ENCODE measurements at places on chromosomes 1 and 21.
A peak's percentile ranks its signal among the peaks of the same experiment; 100 is the strongest.

DNA sequence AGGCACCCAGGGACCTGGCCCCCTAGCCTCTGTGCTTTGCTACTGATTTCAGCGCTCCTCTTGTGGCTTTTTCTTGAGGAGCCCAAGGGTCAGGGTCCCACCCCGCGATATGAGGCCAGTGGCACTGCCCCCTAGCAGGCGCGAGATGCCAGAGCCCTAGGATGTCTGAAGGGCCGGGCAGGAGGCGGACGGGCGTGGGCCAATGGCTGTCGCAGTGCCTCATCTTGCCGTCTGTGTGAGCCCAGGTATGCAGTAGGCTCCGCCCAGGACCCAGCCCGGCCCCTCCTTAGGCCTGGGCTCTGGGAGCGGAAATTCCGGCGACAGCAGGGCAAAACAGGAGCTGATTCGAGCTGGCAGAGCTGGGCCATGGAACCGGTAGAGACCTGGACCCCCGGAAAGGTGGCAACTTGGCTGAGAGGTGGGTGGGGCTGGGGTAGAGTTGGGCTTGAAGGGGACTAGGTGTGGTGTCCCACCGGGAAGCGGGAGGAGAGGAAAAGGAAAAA, at the start of gene CNKSR1:
Gene CNKSR1 (plus strand): TSS at position 310 of the 503 bp plus-strand sequence. CDS start 57 bp downstream, at position 367.
- no peak for DNase-seq

DNA sequence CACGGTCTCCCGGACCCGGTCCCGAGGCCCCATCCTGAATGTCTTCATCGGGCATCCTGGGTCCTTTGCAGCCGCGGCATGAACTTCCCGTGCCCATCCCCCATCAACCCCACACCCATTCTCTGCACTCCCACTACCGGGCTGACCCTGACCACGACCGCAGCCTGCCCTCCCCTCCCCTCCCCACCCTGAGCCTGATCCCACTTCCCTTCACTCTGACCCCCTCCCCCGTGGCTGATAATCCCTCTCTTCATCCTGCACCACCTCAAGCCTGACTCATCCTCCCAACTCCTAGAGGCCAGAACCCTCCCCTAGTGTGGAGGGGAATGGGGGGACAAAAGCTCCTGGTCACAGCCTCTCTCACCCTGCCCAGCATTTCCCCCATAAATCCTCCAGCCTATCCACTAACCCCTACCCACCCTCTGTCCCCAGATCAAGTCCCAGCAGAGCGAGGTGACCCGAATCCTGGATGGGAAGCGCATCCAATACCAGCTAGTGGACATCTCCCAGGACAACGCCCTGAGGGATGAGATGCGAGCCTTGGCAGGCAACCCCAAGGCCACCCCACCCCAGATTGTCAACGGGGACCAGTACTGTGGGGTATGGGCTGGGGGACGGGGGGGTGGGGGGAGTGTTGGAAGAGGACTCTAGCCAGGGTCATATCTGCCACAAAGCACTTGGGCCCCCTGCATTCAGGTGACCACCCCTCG, 602 bp downstream of the SH3BGRL3 start:
- DNase-seq = no peak

GRCh38 chr1:62385923-62386322, 50.9 kb upstream of the USP1 start:
- no peak for DNase-seq

GRCh38 chr1:181417915-181418314, 65.4 kb upstream of the CACNA1E start:
- no peak for DNase-seq

DNA sequence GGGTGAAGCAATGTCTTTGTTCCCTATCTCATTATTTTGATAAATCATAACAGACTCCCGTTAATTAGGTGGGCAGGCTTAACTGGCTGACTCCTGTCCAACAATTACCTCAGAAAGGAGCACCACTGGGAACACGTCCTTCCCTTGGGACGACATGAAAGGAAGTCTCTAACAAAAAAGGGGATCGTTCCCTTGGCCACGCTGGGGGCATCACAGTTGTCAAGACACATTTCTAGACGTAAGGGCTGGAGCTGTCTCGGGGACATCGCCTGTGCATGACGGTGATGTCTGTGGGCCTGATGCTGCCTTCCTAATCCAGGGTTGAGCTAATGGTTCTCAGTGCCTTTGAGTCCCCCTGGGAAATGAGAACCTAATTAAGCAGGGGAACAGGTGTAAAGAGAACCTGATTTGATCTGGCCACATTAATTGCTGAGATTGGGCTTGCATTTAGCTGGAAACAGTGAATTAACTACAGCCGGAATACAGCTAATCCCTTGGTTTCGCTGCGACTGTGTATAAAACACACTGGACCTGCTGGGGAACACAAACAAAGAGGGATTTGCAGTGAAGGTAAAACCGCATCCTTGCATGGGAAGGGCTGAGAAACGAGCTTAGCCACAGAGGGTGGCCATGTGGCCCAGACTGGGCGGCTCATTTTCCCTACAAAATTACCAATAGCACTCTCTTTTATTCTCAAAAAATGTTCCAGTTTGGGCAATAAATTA, 111.8 kb downstream of the MRPS6 start:
- DNase-seq = no peak

DNA sequence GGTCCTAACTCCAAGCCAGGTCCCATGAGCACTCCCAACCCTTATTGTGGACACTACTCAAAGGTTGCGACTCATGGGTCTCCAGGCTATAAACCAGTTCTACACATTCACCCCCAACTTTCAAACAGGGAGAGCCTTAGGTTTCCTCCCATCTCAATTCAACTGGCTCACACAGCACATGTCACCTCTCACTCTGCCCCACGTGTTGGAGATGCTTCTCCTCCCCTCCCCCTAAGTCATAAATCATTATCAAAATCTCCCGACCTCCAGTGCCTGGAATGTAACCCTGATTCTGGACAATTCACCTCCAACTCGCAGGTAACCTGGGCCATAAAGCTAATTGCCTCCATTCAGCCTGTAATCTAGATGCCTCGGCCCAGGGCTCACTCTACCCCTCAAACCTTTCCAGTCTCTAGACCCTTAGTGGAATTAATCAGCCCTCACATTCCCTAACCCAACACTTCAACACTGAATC, 595 bp downstream of the AK2 start:
- DNase-seq = no peak

DNA sequence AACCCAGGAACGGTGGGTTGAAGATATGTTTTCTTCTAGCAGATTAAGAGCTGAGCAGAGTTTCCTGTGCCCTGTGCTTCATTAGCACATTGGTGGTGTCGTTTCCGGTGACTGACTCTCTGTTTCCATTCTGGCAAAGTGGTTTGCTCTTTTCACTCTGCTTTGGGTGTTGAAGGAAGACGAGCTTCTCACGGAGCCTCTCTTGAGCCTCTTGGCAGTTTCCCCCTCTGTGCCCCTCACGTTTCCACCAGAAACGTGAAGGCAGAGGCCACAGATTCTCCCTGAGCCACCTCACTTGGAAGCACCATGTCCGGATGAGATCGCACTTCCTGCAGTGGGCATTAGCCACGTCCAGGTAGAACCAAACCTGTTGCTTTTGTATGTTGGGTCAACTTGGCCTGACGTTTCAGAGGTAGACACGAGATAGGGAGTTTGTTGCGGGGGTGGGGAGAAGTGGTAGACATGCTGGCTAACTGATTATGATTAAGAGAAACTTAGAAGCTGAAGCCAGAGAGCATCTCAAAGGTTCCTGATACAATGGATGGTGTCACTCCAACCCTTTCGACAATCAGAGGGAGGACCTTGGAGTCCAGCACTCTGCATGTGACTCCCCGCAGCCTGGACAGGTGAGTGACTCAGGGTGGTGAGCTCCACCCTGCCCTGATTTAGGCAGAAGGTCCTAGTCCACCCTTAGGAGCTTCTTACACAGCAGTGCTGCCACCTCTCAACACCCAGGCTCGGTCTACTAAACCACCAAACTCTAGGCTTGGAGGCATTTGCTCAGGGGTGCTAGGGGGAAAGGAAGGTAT, at the start of gene LAX1:
Gene LAX1 (plus strand): TSS at position 155 of the 809 bp plus-strand sequence. CDS start 383 bp downstream, at position 538.
- peak; percentile 86 for DNase-seq

GRCh38 chr1:155093911-155094621, 15.4 kb downstream of the EFNA3 start:
- DNase-seq = peak; percentile 13

GRCh38 chr21:31159808-31160207, 121.5 kb upstream of the KRTAP19-8 start:
- no peak for DNase-seq

DNA sequence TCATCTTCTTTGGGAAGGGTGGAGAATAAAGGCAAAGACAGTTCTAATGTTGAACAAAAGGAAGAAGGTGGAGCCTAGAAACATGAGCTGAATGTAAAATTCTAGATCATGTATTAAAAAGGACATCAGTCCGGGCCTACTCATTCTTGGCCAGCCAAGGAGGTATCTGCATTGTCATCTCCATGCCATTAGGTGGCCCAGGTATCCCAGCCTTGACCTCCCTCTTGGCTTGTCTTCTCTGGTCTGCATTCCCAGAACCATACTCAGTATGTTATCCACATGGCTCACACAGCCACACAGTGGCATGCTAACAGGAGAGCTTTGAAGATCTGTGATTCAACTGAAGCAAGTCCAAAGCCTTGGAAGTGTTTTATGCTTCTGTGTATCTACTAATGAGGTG, 369.8 kb upstream of the KAZN start:
- DNase-seq = no peak

DNA sequence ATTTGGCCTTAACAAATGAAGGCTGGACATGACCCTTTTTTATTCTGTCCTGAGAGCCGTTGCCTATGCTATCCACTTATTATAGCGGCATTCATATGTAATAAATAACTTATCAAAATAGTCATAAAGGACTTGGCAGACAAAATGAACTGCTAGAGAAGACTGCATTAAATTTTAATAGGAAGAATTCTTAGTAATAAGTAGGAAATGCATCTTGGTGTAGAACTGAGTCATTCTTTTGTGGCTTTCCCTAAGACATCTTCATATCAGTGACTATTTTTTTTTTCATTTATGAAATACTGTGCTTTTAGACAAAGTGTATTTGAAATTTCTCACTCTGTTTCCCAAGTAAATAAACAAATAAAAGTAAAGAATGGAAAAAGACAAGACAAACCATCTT, 45.6 kb downstream of the PBX1 start:
- no peak for DNase-seq

- no peak for DNase-seq
Observed at GRCh38 chr1:22447621-22448111, 4.0 kb upstream of the ZBTB40 start.

- no peak for DNase-seq
Observed at GRCh38 chr1:38839363-38839762, 20.2 kb downstream of the RRAGC start.

GRCh38 chr1:203214871-203215270, 14.6 kb downstream of the CHIT1 start:
- DNase-seq = no peak

- DNase-seq = no peak
Observed at GRCh38 chr1:17919525-17920439, 164.6 kb downstream of the ACTL8 start.

- no peak for DNase-seq
Observed at GRCh38 chr1:28807046-28807445, 4.9 kb upstream of the OPRD1 start.

GRCh38 chr1:172704001-172704400, 45.1 kb downstream of the FASLG start:
- DNase-seq = no peak

DNA sequence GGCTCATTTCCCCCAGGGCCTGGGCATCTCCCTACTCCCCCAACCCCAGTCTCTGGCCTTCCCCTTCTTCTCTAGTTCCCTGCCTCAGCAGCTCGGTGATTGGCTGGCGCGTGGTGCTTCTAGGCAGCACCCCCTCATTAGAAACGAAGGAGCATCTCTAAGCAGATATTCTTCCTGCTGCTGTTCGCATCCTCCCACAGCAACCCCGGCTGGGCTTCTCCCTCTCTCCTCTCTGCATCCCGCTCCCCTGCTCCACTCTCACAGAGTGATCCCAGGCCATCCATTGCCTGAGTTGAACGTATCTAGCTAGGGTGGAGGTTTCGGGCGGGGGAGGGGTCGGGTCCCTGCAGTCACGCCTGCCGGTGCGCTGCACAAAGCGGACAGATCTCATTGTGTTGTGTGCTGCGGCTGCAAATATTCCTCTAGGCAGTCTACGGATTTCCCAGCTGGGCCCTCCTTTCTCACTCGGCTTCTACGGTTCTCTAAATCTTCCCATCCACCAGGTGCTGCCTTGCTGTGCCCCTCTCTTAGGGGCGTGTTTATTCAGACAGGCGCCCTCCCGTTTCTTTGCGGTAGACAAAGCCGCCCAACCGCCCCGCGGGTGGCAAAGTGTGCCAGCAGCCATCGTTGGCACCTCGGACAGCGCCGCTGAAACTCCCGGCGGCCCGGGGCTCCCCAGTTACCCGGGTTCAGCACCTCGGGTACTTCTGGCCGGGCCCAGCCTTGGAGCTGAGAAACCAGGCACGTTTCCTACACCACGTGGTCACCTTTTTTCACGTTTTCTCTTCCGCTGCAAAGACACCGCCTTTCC, 2.2 kb downstream of the CACNA1E start:
- DNase-seq = no peak

- DNase-seq = no peak
Observed at GRCh38 chr1:71859806-71860205, 422.5 kb downstream of the NEGR1 start.

GRCh38 chr1:245946905-245947304, 560.2 kb downstream of the SMYD3 start:
- DNase-seq = no peak

GRCh38 chr1:23343221-23344110, 618 bp downstream of the HNRNPR start:
- no peak for DNase-seq

DNA sequence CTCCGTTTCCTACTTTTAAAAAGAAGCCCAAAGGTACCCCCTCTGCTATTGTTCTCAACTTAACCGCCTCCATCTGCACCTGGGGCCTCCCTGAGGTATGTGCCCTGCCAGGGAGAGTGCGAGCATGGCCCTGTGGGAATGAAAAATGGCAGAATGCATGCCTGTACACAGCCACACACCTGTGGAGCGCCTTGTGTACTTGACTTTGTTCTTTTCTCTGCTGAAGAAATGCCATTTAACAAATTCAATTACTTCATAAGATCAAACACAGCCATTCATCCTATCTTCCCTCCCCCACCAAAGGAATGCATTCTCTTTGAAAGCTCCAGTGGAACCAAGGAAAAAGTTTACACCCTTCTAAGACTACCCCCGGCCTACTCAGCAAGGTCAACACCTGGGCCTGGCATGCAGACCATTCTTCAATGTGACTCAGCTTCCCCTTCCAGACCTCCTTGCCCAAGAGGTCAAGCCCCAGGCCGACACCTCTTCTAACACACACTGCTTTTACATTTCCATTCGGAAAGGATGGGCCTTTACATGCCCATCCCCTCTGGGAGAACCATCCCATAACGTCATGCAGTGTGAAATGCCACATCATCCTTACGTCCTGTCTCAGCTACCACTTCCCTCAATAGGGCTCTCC, 123.7 kb downstream of the SMYD2 start:
- no peak for DNase-seq

- no peak for DNase-seq
Observed at GRCh38 chr1:200894712-200895442, at the start of gene INAVA. INAVA (plus strand) TSS chr1:200894900; CDS start chr1:200898401, 3,501 bp downstream.

All from GF-D8 (cell line).